ENCODE measurements at places on chromosomes 2 and 18. TPM values are rescaled to one million over a fixed set of nuclear protein-coding genes. Genes with fewer than 3 reads are reported as not detected.

The SLC16A14 gene
- total RNA-seq = 1.1 TPM

The CTLA4 gene
- total RNA-seq = not detected

The DSG2 gene
- 15.5 TPM for total RNA-seq

The SATB2 gene
- 5.0 TPM for total RNA-seq

The MAT2A gene
- 89.9 TPM for total RNA-seq

The EPB41L3 gene
- 40.9 TPM for total RNA-seq

The NRP2 gene
- total RNA-seq = 533 TPM

The COL6A3 gene
- total RNA-seq = 244 TPM

The ATP5F1A gene
- total RNA-seq = 489 TPM

The ONECUT2 gene
- 0.15 TPM for total RNA-seq

The OSGEPL1 gene
- 3.7 TPM for total RNA-seq

The SERPINB12 gene
- total RNA-seq = not detected

GRCh38 chr2:128362176-128362888 lies 43.7 kb upstream of the HS6ST1 start:
- DNase-seq = no peak

DNA sequence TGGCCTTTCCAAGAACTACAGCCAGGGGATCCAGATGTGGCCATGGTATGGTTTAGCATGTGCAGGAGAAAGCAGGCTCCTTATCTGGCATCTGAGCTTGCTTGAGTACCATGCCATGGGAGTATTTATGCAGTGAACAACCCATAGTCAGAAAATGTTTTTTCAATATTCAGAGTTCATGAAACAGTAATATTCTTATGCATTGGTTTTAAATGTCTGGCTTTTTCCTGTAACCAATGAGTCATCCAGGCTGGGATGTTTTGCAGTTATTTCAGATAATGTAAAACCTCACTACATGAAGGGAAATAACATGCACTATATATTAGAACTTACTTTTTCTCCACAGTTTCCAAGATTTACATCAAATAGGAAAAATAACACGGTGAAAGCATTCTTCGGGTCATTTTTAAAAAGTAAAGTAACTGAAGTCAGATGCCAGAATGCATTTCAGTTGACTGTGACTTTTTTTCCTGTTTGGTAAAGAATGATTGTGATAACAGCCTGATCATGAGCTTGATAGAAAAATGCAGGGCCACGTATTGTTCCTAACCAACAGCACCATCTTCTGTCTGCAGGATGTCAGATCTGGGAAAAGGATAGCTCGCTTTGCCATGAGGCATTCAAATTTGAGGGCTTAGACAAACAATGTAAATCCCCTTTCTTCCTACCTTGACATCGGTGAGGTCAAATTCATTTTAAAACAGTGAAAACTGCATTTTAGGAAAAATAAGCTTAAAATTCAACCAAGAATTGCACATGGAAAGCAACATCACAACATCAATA lies 152.8 kb downstream of the DSC3 start:
- DNase-seq = no peak

- DNase-seq = no peak
Observed at GRCh38 chr18:35451032-35451431, 46.7 kb downstream of the INO80C start.

- no peak for DNase-seq
Observed at GRCh38 chr2:69669666-69670065, 26.1 kb upstream of the AAK1 start.

- no peak for DNase-seq
Observed at GRCh38 chr2:101501443-101501842, 26.5 kb upstream of the RFX8 start.

GRCh38 chr2:10449838-10450691 lies 1.9 kb upstream of the ODC1 start:
- DNase-seq = no peak

DNA sequence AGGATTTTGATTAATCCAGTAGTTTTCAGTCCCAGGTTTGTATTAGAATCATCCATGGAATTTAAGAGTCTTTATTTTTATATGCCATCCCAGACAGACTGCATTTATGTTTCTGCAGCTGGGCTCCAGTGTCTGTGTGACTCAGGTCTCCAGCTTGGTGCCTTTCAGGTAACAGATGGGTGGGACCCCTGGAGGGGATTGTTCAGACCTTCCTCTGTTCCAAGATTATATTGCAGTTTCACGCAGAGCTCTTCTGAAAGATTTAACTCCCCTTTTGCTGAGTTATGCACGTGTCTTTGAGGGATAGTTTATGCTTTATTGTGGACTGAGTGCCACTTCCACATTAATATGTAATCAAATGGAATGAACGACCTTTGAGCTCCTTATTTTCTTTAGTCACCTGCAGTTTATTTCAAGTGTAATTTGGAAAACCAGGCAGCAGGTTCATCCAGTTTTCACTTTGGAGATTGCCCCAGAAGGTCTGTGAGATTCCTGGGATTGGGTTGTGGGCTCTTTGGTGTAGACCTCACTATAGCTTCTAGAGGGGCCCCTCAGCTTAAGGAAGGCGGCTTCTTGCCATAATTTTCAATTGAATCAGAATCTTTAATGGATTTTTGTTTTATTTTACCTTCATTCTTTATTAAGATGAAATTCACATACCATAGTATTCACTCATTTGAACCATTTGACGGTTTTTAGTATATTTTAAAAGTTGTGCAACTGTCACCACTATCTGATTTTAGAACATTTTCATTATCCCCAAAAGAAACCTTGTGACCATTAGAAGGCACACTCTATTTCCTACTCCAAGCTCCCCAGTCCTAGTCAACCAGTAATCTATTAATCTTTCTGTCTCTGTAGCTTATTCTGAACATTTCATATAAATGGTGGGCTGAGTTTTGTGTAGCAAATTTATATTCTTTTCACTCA lies 135.0 kb downstream of the WDSUB1 start:
- no peak for DNase-seq

DNA sequence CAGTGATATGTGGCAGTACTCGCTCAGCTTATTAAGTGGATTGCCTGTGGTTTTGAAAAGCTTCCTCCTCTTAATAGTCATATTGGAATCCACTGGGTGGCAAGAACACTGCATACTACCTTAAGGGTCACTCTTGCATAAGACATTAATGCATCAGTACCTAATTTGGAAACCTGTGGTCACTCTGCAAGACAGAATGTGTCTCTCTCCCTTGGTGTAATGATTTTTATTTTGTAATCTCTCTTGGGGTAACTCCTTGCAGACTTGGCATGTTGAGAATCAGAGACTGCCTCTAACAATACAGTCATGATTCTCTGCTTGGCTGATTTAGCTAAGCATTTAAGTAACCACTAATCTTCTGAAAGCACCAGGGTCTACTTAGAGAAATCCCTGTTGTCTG lies 33.0 kb upstream of the IER3IP1 start:
- no peak for DNase-seq

DNA sequence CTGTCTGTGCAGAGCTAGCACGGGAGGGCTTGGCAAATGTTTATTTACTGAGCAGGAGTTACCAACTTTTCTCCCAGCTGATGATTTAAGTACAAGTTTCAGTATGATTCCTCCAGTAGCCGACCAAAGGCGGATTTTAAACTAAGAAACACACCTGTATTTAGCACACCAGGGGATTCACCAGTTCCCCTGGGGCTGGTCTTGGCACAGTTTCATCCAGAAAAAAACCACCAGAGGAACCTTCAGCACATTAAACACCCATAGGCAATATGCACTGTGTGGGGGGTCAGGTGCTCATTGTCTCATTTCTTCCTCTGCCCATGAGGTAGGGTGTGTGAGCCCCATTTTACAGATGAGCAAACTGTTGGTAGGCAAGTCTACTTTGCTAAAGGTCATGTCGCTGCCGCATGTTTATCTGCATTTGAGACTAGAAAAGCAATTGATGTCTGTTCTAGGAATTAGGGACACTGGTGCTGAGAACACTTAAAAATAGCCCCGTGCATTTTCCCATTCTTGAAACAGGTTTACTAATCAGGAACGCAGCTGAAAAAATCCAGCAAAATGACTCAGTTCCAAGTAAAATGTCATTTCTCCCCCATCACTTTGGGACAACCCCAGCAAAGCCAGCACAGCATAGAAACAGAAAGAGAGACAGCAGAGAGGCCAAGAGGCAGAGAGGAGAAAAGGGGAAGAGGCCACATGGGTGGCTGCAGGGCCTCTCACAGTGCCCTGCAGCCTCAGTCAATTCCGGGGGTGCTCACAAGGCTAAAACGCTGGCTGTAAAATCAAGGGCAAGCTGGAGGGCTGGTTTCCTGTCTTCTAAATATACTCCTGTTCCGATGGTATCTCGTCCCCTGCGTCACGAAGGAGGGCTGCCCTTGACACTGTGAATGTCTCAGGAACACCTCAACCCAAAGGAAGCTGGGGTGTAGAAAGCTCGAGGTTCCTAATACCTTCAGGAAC lies 166.8 kb upstream of the ID2 start:
- DNase-seq = no peak

DNA sequence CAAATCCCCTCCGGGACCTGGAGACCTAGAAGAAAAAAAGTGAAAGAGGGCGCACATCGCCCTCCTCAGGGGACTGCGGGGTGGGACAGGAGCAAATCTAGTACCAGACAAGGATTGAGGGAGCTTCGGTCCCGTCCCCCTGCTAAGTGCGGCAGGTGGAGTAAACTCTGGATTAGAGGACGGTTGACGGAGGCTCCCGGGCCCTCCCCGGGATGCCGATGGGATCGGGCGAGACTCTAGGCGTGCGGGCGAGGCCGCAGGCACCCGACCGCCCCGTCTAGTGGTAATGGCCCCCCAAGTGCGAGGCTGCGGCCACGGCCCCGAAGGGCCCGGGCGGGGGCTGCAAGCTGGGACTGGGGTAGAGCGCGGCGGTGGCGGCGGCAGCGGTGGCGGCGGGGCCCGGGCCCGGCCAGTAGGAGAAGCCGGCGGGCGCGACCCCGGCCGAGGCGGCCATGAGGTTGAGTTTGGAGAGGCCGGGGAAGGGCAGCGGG lies 3.5 kb downstream of the FEV start:
- DNase-seq = no peak

DNA sequence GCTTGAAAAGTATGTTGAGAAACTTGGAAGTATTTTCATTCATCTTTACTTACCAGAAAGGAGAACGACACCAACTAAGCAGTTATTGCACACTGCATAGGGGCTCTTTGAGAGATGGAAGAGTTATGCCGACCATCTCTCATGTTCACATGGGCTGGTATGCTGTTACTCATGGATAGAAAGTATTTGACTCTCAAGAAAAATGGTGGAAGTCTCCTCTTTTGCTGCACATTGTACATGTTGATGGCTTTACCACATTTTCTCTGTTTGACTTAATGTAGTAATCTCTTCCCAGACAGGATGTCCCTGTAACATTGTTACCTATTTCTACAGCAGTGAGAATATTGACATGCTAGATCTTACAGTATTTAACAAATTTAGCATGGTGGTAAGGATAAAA lies 23.2 kb downstream of the CAB39 start:
- no peak for DNase-seq

- no peak for DNase-seq
Observed at GRCh38 chr2:10983711-10984110, 72.0 kb downstream of the KCNF1 start.

GRCh38 chr2:6915399-6915798 lies 1.8 kb upstream of the RNF144A start:
- DNase-seq = no peak

DNA sequence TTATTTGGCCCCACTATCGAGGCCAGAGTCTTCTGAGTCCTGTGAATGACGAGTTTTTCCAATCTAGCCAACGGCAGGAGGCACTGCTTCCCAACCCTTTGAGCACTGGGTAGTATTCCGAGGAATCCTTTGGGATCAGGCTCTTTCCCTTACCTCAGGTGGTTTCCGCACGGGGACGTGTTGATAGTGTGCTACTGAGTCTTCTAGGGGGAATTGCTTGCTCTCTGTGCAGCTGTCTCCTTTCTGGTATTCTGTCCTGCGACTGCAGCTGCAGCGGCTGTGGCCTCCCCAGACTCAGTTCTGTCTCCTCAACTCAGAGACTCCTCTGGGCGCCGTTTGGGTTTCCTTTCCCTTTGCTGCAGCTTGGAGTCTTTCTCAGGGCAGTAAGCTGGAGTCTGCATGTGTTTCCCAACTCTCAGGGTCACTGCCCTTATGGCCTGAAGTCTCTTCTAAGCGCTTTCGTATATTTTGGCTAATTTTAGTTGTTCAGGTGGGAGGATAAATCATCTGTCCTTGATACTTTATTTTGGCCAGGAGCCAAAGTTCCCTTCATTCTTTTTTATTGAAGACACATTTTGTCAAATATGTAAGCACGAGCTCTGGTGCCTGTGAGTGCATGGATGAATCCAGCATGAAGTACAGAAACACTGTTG lies 118.4 kb downstream of the MAP4K4 start:
- DNase-seq = no peak

GRCh38 chr2:54194761-54195750 lies 61.0 kb downstream of the TSPYL6 start:
- DNase-seq = no peak

GRCh38 chr18:12018861-12019260 lies 37.6 kb downstream of the IMPA2 start:
- no peak for DNase-seq

GRCh38 chr2:240060977-240061591 lies 7.8 kb upstream of the OR6B3 start:
- peak; percentile 22 for DNase-seq

- DNase-seq = no peak
Observed at GRCh38 chr2:178976351-178976750, 73.6 kb downstream of the CCDC141 start.

DNA sequence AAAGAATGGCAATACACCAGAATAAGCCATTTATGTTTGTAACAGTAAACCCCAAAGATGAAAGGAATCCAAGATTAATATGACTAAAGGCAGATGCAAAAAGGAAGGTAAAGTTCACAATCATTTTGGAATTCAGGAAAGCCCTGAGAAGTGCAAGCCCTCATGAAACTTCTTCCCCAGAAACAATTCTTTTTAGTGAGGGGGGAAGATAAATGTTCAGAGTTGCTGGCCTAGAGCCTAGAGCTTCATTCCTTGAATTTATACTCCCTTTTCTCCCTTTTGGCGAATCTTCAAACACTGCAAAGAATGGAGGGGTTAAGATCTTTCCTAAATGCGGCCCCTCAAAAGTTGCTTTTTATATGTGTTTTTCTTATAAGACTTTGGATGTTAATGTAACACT lies 368.8 kb downstream of the MEIS1 start:
- no peak for DNase-seq

DNA sequence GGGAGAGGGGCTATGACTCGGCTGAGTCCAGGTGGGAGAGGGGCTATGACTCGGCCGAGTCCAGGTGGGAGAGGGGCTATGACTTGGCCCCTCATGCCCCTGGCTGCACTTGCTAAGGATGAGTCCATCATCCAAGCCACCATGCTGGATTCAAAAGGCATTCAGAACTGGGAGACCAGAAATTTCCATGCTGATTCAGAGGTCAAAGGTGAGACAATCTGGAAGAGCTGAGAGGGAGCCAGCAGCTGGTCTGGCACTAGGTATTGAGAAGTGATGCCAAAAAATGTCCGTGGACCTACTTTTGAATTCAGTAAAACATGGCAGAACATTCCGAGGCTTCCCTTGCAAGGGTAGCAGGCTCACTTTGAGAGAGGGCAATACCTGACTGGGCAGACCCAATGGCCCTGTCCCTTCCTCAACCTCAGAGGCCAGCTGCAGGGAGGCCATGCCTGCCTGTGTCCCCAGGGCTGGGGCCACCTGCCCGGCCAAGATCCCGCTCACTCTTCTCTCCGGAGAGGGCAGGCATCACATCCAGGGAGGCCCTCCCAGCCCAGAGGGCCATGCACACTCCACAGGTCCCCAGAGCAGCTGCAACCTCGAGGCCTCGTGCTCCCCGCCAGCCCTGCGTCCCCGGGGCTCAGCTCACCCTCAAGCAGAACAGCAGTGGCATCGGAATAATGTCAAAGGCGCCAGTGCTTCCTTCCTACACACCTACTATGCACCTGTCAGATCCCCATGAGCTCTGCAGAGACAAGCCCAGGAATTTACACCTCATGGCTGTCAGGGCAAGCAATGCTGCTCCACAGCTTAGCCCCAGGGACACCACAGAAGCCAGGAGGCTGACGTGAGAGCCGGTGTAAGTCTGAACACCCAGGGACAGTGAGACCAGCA lies 80.2 kb upstream of the GPC1 start:
- DNase-seq = no peak
